ENCODE measurements at places on chromosomes 1 and 21. TPM values are rescaled to one million over a fixed set of nuclear protein-coding genes. Genes with fewer than 3 reads are reported as not detected.

The MTOR gene
- 22.9 TPM for polyA plus RNA-seq

DNA sequence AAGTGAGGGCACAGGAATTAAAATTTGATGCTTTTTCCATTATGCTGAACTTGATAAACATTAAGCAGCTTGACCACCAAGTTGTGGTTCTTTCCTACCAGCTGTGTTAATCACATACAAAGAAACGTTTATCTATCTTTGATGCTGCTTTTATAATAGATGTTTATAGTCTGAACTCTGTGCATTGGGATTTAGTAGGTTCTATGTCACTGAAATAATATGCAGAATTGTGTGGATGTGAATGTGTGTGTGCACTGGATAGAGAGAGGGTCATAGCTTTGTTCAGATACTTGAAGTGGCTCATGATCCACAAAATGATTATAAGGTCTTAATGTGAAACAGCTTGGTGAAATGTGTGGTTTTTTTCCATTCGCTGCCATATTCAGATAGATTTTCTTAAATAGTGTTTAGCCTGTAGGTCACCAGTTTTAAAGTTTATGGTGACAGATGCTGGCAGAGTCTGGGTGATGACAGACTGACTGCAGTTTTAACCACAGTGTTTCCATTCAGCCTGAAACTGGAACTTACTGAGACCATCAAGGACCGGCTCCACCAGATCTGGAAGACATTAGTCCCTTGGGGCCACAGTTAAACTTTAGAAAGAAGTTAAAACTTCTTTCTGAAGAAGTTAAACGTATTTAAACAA, 10.2 kb downstream of the DDI2 start:
- no peak for DNase-seq
- no peak overlapping the region for H3K27ac ChIP-seq
- H3K36me3 ChIP-seq: peaks cover 4% of the 10 kb centered on the region

The FCRL4 gene
- polyA plus RNA-seq: not detected

The CA6 gene
- polyA plus RNA-seq: not detected

DNA sequence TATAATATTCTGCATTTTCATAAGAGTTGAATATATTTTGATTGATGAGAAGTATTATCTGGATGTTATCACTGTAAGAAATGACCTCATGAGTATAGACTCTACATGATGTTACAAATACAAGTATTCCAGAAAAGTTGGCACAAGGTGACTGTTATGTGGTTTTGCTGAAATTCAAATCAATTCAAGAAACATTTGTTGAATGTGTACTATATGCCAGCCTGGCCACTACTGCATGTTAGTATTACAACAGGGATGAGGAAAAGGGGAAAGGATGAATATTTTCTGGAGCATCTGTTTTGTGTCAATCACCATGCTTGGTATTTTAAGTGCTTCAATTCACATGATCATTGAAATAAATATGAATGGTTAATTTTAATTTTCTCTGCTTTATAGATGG, 250.9 kb upstream of the PBX1 start:
- H3K4me1 ChIP-seq: no peaks in the 10 kb centered on the region
- H3K4me3 ChIP-seq: no peak overlapping the region
- no peak for DNase-seq

DNA sequence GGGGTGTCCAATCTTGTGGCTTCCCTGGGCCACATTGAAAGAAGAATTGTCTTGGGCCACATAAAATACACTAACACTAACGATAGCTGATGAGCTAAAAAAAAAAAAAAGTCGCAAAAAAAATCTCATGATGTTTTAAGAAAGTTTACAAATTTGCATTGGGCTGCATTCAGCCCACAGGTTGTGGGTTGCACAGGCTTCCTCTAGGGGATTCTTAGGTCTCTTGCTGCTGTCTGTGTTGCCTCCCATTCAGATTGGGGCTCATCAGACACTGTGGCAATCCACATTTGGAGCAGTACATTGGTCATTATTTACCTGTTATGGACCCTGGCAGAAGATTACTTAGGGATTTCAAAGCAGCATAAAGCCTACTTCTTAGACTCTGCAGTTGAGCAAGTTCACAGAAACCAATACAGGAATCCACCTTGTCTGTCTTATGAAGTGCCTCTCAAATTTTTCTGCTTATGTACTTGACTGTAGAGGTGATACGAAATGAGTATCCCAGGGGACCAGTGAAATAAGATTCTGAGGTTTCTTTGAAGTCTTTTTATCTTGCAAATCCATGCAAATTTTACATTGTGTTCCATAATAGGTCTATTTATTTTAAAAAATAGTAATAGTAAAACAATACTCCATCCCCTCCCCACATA, 205.5 kb downstream of the RPS6KC1 start:
- DNase-seq: no peak
- H3K27ac ChIP-seq: no peak overlapping the region
- peaks cover 4% of the 10 kb centered on the region for H3K4me1 ChIP-seq
- H3K4me3 ChIP-seq: no peak overlapping the region

GRCh38 chr1:14750490-14750889, 152.0 kb downstream of the KAZN start:
- H3K36me3 ChIP-seq: no peaks in the 10 kb centered on the region
- H3K4me3 ChIP-seq: no peak overlapping the region
- no peaks in the 10 kb centered on the region for H3K27me3 ChIP-seq
- no peaks in the 10 kb centered on the region for H3K4me1 ChIP-seq

GRCh38 chr1:151562661-151563060, 22.6 kb downstream of the TUFT1 start:
- peaks cover 52% of the 10 kb centered on the region for H3K36me3 ChIP-seq
- no peak overlapping the region for H3K4me3 ChIP-seq
- DNase-seq: no peak
- no peaks in the 10 kb centered on the region for H3K27me3 ChIP-seq
- no peak overlapping the region for H3K27ac ChIP-seq
- H3K4me1 ChIP-seq: no peaks in the 10 kb centered on the region

GRCh38 chr1:246300626-246301549, 206.2 kb downstream of the SMYD3 start:
- no peak for DNase-seq
- H3K36me3 ChIP-seq: no peaks in the 10 kb centered on the region
- H3K27ac ChIP-seq: no peak overlapping the region
- H3K4me1 ChIP-seq: no peaks in the 10 kb centered on the region

DNA sequence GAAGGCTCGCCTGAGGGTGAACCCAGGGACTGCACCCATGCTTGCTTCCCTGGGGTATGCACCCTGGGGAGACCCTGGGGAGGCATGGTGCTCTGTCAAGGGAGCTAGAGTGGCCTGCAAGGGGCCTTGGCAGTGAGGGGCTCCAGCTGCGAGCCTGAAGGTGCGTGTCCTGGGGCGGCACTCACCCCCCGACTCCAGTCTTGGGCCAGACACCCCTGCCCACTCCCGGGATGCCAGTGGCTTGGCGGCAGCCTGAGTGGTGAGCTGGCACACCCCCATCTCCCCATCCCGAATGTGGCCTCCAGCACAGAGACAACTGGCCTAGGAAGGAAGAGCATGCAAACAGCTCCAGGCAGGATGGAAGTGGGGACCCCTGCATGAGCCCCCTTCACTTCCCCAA, 2.6 kb downstream of the SUMO3 start:
- no peak overlapping the region for H3K4me3 ChIP-seq
- H3K4me1 ChIP-seq: peaks cover 8% of the 10 kb centered on the region
- no peak overlapping the region for H3K27ac ChIP-seq
- H3K36me3 ChIP-seq: peaks cover 5% of the 10 kb centered on the region

DNA sequence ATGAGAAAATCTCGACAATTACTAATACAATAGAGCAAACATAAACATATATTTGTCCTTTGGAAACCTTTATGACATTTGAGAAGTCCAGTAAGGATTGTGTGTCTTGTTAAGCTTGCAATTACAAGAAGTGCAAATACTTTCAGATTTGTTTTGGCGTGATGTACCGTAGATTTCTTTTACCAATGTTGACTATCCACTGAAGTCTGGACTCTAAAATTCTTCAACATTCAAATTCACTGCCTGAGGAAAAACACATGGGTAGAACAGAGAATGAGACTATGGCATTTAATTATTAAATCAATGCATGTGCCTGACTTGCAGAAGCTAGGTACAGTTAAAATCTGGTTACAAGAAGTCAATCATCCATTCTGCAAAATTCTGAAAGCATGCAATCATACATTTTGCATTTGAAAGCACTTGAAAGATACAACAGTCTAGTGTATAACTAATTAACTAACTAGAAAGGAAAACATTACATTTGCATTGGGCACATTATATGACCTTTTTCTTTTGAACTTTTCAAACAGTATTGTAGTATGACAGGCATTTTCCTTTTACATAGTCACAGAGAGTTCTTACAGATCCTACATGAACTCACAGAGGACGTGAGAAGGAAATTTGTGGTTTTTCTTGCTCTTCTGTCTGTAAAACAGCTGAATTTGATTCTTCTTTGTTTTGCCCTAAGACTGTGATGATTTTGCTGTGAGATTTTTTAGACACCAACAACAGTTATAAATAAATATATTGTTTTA, 511.1 kb upstream of the ADGRL4 start:
- no peaks in the 10 kb centered on the region for H3K27me3 ChIP-seq
- H3K36me3 ChIP-seq: no peaks in the 10 kb centered on the region
- no peak for DNase-seq
- no peak overlapping the region for H3K4me3 ChIP-seq

- H3K36me3 ChIP-seq: no peaks in the 10 kb centered on the region
- DNase-seq: no peak
- no peak overlapping the region for H3K27ac ChIP-seq
- H3K27me3 ChIP-seq: no peaks in the 10 kb centered on the region
- H3K4me1 ChIP-seq: no peaks in the 10 kb centered on the region
Measured at GRCh38 chr1:199794105-199794863, 233.2 kb upstream of the NR5A2 start.

GRCh38 chr1:51442616-51443015, 76.5 kb downstream of the EPS15 start:
- no peaks in the 10 kb centered on the region for H3K27me3 ChIP-seq
- DNase-seq: no peak
- H3K27ac ChIP-seq: no peak overlapping the region
- peaks cover 3% of the 10 kb centered on the region for H3K4me1 ChIP-seq
- no peak overlapping the region for H3K4me3 ChIP-seq

GRCh38 chr1:107682467-107682866, 282.5 kb downstream of the VAV3 start:
- peak; percentile 52 for DNase-seq
- no peak overlapping the region for H3K4me3 ChIP-seq
- H3K27ac ChIP-seq: no peak overlapping the region
- no peaks in the 10 kb centered on the region for H3K36me3 ChIP-seq
- H3K27me3 ChIP-seq: no peaks in the 10 kb centered on the region

The RNU1-4 gene
- polyA plus RNA-seq: not detected

The H3-3A gene
- 851 TPM for polyA plus RNA-seq

DNA sequence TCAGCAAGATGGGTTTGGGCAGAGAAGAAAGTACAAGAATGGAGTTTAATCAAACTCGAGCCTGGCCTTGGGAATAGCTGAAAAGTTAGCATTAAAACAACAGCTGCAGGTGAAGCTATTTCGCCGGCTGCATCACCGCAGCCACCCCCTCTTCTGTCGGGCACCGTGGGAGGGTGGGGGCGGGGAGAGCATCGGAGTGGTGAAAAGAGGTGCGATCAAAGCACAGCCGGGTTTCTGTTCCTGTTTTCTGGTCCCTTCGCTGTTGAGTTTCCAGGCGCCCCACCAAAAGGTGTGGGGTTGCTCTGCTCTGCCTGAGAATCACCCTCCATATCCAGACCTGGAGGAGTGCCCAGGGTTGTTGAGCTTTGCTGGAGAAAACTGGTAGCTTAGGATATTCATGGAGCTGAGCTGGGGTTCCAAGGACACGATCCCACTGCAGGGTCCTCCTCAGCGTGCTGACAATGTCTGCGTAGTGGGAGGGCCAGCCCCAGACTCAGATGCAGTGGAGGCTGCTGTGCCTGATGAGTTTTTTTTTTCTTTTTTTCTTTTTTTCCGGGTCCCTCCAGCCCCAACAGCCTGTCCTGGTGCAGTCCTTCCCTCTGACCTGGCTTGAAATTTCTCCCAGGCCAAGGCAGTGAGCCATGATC, 127.5 kb upstream of the C1orf174 start:
- no peak overlapping the region for H3K27ac ChIP-seq
- H3K36me3 ChIP-seq: no peaks in the 10 kb centered on the region
- no peak for DNase-seq
- no peak overlapping the region for H3K4me3 ChIP-seq
- H3K4me1 ChIP-seq: no peaks in the 10 kb centered on the region

DNA sequence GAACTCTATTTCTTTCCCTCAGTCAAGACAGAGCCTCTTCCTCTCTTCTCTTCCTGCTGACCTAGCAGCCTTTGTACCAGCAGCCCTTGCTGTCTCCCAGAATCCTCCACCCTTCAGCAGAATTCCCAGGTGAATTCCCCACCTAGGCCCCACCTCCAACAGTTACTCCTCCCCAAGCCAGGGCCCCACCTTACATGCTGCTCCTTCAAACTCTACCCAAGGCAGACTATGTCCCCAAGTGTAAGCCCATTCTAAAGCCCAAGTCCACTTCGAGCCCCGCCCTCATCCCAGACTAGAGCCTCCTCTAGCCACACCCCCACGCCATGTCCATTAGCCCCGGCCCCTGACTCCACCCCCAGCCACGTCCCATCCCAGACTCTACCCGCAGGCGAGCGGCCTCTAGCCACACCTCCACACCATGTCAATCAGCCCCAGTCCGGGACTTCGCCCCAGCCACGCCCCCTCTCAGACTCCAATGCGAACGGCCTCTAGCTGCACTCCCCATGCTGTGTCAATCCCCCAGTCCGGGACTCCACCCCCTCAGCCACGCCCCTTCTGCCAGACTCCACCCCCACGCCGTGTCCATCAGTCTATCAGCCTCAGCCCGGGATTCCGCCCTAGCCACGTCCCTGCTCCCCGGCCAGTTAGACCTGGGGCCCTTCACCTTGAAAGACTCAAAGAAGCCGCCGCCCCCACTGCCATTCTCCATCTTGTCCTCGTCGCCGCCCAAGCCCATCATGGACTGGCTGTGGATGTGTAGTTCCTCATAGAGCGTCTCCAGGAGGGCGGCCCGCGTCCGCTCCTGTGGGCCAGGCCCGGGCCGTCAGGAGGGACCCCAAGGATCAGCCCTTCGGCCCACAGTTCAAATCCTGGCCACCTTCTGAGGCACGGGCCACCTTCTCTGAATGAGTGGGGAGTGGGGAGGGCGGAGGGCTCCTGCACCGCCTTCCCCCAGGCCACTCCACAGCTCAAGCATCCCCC, 61.3 kb downstream of the RAP1GAP start:
- H3K4me1 ChIP-seq: no peaks in the 10 kb centered on the region
- peak overlapping the region; percentile 18 for H3K27ac ChIP-seq
- DNase-seq: peak; percentile 99
- no peaks in the 10 kb centered on the region for H3K27me3 ChIP-seq
- no peak overlapping the region for H3K4me3 ChIP-seq

The RXFP4 gene
- polyA plus RNA-seq: 1.3 TPM

The SERTAD4 gene
- polyA plus RNA-seq: 1.0 TPM

The CGN gene
- 201 TPM for polyA plus RNA-seq

DNA sequence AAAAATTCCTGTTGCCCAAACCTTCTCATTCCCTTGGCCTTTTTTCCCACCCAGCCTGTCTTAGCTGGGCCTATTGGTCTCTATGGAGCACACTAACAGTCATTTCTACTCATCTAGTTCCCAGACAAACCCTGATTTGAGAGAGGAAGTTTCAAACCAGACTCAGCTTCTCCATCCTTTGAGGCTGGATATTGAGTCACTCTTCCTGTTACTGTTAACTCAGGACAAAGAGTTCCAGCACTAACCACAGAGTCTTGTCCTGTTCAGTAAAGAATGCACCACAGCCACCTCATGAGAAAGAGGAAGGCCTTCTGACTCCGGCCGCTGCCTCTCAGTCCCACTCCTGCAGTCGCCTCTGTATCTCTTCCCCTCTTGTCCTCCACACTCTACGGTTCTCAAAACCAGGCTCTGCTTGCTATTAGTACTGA, 137.8 kb downstream of the PTPRC start:
- H3K4me3 ChIP-seq: no peak overlapping the region
- no peaks in the 10 kb centered on the region for H3K4me1 ChIP-seq
- no peak overlapping the region for H3K27ac ChIP-seq
- H3K36me3 ChIP-seq: no peaks in the 10 kb centered on the region
- DNase-seq: peak; percentile 13

GRCh38 chr1:109186733-109187086, 27.0 kb upstream of the SARS1 start:
- no peak for DNase-seq
- H3K4me1 ChIP-seq: no peaks in the 10 kb centered on the region
- no peaks in the 10 kb centered on the region for H3K27me3 ChIP-seq

All from small intestine (tissue), 16 donors.